ENCODE measurements at places on chromosomes 16 and 17.

GRCh38 chr16:89090182-89090630, 3.4 kb upstream of the ACSF3 start:
- no peak for DNase-seq

GRCh38 chr17:31807846-31808245, 51.2 kb downstream of the COPRS start:
- no peak for DNase-seq

DNA sequence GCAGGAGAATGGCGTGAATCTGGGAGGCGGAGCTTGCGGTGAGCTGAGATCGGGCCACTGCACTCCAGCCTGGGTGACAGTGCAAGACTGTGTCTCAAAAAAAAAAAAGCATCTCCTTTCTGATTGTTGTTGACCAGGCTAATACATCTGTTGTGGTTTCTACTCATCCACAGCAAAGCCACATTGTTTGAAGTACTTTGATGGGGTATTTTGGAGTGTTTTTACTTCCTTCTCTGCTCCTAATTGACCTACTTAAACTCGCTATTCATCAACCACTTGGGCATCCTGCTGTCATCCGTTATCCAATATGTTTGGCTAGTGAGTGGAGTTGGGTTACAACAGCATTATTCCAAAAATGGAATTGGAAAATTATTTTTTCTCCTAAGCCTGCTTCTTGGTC, 3.5 kb upstream of the CDC27 start:
- no peak for DNase-seq

- DNase-seq = no peak
These were observed 38.1 kb downstream of the MRPS23 start for GRCh38 chr17:57811638-57812280.

DNA sequence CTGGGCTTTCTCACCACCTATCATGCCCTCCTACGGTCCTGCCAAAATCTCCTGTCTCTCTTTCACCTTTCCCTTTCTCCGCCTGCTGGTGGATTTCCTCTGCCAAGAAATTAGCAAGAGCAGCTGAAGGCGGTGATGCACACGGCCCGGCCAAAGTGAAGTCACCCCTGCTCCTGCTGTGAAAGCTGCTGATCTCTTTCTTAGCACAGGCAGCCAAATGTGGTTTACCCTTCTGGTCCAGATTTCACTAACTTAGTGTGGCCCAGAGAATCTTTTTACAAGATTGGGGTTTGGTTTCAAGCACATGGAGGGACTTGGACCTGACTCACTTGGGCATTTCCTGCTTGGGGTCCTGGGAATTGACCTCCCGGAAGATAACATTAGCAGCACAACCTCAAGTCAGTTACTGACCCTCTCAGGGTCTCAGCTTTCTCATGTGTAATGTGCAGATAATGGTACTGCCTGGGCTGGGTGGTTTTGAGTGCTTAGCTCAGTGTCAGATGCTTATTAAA, 155.7 kb downstream of the SOCS1 start:
- DNase-seq = no peak

DNA sequence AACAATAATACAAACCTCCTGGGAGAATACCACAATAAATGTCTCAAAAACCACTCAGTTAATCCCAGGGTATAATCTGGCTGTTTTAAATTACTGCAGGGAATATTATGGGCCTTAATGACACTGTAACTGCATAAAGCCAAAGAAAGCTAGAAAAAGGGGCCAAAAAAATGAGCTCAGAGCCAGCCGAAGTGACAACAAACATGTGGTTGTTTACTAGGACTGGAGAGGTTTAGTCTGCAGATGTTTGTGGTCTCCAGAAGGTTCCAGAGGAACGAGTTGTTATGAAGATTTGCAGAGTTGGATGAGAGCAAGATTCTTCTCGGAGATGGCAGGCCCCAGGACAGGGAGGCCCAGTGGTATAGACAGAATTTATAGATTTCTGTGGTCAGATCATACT, 97.1 kb upstream of the AKTIP start:
- no peak for DNase-seq

DNA sequence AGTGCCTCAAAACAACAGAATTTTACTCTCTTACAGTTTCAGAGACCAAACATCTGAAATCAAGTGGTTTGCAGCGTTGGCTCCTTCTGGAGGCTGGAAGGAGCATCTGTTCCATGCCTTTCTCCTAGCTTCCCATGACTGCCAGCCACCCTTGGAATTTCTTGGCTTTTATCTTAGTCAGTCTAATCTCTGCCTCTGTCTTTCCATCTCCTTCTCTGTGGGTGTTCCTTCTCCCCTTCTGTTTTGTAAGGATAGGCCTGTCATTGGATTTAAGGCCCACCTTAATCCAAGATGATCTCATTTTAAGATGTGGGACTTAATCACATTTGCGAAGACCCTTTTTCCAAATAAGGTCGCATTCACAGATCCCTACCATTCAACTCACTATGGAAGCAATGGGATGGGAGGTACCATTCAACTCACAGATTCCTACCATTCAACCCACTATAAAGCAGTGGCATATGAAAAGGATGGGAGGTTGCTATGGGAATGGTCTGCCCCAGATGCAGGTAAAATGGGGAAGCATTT, 321.8 kb downstream of the WWOX start:
- no peak for DNase-seq

GRCh38 chr16:47815655-47816054, 340.1 kb downstream of the ABCC12 start:
- DNase-seq = no peak

DNA sequence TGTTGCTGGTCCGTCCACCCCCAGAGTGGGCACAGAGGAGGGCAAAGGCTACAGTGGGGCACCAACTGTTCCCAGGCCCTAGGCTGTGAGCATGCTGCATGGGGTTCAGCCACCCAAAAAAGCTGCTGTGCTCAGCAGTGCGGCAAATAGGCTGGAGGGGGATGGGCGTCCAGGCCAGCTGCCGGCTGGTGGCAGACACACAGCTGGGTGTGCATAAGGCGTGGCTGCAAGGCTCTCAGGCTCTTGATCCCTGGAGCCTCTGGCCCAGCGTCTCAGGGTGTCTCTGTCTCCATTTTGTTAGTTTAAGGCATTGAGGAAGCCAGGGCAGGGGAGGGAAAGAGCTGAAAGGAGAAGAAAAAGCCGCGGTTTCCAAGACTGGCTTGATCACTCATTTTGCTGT, 8.8 kb downstream of the RPL19 start:
- DNase-seq = no peak

- DNase-seq = no peak
These were observed 10.8 kb downstream of the CSNK2A2 start for GRCh38 chr16:58187092-58187491.

- no peak for DNase-seq
These were observed 31.6 kb downstream of the AATF start for GRCh38 chr17:36980280-36980761.

GRCh38 chr17:69437475-69437874, 23.0 kb downstream of the MAP2K6 start:
- no peak for DNase-seq

DNA sequence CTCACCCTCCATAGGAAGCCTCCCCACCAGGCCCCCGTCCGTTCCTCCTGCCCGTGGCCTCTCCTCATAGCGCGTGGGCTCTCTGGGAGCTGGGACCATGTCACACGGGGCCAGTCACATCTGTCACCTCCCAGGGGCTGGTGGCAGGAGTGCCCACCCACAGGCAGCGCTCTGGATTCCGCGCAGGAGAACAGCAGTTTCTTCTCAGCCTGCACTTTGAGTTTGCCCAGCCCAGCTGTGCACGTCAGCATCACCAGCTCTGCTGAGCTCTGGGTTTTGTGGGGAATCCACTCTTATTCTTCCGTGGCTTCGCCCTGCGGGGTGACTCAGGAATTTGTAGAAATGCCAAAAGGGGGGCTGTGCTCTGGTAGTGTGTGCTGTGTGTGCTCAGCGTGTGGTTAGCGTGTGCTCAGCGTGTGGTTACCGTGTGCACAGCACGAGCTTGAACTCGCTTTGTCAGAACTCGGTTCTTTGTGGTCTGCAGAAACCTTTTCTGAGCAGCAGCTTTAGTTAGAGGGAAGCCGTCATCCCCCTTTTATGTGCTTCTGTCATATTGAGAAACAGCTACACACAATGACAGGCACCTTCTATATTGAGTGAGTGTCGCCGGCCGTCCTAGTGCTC, 3.2 kb downstream of the ACSF3 start:
- DNase-seq = no peak

DNA sequence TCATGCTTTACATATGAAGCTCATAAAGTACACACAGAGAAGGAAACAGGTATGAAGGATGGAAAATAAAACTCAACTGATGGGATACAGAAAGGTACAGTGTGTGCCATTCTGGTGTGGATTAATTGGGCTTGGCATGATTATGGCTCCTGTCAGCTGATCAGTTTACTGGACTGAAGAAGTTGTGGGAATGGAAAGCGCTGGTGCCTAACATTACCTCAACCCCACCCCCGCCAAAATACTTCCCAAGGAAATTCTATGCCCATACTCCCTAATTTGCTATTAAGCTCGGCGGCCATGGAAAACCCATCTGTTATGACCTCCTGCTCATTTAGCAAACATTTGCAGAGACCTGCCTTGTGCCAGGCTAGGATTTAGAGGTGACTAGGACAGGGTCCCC, 16.6 kb upstream of the PMFBP1 start:
- no peak for DNase-seq

DNA sequence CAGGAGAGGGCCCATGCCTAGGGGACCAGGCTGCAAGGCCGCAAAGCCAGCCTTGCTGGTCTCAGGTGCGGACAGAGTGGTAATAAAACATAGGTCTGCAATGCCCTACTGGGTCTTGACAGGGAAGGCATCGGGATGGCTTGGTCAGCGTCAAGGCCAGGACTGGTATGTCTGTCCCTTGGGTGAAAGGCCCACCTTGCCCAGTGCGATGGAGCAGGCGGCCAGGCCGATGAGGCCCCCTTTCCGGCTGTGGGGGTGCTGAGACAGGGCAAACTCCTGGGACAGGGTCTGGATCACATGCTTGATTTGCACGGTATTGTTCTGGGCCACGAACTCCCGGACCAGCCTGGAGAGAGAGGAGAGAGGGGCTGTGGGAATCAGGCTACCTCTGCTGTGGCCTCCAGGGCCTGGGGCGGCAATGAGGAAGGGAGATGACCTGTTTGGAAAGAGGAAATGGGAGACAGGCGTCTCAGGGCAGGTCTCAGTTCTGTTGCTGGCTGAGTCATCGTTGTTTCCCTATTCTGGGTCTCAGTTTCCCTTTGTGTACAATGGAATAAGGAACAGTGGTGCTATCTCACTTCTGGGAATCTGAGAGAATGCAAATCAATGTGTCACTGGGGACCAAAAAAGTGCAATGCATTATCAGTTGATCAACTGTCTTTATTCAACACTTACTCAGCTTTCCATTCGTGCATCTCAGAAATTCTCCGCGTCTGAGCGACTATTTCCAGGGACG, 14.8 kb downstream of the VAC14 start:
- DNase-seq = no peak

DNA sequence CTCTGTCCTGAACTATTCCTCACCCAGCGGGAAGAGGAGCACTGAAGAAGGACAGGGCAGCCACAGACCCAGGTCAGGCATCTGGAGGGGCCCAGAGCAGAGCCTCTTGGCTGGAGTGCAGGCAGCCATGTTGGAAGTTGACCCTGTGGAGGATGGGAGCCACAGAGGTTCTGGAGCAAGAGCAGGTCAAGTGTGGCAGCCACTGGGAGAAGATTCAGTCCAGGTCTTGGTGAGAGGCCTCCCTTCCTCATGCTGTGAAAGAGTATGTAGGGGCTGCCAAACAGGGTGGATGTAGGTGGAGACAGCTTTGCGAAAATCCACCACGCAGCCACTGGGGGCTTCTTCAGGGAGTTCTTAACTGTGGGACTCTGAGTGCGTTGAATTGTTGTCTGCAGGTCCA, 590 bp upstream of the CD79B start:
- no peak for DNase-seq

DNA sequence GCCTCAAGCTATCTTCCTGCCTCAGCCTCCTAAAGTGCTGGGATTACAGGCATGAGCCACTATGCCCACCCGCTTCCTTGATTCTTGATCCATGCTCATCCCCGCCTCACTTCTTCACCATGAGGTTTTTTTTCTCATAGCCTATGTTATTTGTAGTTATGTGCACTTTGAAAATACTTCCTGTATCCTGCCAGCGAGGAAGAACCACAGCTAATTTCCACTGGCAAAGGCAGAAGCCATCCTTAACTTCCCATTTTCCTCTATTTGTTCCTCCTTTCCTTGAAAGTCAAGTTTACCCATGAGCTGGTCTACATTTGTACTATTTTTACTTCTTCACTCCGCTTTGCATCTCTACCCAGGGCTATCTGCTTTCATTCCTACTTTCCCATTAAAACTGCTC, 189.7 kb upstream of the ZFHX3 start:
- DNase-seq = no peak

- no peak for DNase-seq
These were observed 50.2 kb downstream of the PDPK1 start for GRCh38 chr16:2587891-2588565.

DNA sequence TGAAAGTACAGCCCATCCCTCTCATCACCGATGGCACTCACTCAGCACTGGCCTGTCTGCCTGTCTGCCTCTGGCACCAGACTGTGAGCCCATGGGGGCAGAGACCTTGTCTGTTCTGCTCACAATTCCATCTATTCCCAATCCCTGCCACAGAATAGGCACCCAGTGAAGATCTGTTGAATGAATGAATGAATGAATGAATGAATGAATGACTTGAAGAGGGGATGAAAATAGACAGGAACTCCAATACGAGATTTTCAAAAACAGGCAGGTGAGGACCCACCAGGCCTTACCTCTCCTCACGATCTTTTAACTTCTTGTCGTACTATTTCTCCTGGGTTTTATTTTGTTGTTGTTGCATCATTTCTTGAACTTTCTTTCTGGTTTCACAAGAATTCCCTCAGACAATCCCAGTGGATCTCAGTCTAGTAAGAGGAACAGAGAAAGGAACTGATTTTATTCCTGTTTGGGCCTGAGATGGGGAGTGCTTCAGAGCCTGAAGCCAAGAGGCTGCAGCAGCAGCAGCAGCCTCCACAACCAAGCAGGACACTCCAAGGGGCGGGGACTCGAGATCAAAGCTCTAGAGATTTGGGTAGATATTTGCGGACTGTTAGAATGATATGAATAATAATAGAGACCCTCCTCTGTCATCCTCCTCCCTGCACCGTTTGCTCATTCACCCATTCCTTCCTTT, 17.7 kb downstream of the KRT9 start:
- no peak for DNase-seq

DNA sequence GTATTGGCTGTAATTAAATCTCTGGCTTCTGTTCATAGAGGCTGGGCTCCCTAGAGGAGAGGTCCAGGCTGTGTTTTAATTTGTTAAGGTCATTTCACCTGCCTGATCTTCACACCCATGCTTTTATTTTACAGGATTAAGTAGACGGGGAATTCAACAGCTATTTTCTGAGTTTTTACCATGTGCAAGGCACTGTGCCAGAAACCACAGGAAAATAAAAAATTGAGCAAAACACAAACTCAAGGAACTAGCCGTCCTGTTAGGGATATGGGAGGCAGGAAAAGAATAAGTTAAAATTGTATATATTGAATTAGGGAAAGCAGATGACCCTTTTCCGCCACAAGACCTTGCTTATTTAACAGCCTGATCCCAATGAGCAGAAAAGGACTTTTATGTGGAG, 29.1 kb downstream of the HS3ST3A1 start:
- DNase-seq = no peak
